ENCODE measurements at places on chromosomes 7 and 10.

DNA sequence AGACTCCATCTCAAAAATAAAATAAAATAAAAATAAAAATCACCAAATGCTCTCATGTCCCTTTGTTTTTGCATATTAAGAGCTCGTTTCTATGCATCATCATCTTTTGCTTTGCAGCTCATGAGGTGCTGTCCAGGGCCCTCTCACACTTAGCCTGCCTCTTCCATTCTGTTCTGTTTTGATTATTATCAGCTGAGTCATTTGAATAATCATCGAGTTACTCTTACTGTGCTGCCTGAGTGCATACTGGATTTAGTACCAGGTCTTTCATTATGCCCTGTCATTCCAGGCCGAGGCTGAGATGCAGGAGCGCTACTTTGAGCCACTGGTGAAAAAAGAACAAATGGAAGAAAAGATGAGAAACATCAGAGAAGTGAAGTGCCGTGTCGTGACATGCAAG is 33.0 kb downstream of the UCMA start:
- DNase-seq: no peak

DNA sequence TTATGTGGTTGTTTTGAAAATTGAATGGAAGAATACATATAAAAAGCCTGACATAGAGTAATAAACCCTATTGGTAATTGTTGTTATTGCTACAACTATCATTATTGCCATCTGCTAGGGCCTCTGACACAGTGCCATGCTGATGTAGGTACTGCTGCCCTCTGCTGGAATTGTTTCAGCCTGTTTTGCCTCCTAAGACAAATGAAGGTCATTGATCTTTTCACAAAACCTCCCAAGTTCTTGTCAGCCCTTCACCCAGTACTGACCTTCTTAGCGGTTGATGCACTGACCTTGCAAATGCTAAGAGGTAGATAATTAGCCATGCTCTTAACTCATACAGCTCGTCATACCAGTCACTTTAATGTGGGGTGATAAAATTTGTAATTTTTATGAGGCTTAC is 975.2 kb downstream of the SORCS1 start:
- no peak for DNase-seq

DNA sequence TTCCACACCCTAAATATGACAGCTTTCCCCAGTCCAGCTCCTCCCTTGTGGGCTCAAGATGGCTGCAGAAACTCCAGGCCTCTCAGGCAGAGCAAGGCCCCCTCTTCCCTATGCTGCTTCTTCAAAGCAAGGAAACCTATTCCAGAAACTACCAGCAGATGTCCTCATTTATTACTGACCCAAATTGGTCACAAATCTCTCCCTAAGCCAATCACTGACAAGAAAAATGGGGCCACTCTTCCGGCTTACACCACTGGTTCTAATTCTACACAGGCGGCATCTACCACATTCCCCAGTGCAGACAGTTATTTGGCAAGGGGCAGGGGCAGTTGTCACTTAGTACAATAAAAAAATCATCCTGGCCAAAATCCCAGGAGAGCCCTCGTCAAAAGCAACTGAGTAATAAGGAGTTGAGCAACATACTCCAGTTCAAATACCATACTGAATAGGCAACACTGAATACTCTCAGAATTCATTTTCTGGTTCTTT is 150.4 kb downstream of the SFMBT2 start:
- DNase-seq: no peak

DNA sequence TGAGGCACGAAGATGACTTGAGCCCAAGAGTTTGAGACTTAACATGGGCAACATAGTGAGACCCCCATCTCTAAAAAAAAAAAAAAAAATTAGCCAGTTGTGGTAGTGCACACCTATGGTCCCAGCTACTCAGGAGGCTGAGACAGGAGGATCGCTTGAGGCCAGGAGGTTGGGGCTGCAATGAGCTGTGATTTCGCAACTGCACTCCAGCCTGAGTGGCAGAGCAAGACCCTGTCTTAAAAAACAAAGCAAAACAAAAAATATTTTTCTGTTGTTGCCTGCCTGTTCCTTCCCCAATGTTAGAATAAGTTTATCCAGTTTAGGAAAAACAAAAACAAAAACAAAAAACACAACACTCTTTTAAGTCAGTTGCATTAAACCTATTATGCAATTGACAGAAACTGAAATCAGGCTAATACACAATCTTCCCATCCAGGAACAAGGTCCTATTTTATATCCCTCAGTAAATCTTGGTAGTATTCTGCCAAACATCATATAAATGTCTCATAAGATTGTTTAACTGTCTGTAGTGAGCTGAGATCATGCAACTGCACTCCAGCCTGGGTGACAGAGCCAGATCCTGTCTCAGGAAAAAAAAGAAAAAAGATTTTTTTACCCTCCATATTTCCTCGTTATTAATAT is 4.9 kb downstream of the PILRA start:
- no peak for DNase-seq

DNA sequence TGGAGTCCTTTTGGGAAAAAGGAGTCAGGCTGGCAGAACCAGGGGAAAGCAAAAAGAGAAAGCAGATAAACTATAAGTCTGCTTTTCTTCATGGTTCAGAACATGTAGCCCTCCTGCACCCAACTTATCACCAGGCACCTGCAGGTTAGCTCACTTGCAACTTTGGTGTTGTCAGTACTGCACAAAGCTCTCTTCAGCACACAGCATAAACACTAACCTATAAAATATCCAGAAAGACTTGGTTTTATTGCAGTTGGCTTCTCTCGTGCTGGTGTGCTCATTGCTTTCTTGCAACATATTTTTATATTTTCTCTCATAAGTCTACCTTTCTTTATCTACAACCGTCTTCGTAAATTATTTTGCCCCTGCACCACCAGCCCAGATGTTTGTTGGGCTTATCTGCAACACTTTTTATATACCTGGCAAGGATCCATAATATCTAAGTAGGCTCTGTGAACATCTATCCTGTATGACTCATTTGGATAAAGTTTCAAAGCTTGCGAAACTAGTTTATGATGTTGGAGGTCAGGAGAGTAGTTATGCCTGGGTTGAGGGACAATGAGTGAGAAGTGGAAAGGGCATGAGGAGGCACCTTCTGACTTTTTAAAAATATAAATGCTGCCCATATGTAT is 164.6 kb downstream of the ANKRD30A start:
- no peak for DNase-seq

DNA sequence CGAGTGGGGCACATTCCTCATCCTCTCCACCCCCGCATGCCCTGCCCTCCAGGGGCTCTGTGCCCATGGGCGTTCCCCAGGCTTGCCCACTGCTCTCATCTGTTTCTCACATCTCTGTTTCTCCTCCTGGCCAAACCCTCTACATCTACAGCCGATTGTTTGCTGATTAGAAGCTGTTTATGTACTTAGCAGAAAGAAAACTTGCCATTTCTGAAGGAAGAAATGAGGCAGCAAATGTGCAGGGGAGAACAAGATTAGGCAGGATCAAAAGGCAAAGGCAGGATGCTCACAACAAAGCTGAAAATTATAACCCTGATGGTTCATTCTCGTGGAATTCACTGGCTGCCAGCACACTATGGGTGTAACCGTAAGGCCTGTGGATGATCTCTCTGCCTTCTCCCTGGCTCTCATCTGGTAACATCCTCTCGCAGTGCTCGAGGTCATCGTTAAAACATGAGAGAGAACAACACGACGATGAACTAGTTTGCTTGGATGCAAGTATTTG is 111.6 kb upstream of the KLF14 start:
- no peak for DNase-seq

DNA sequence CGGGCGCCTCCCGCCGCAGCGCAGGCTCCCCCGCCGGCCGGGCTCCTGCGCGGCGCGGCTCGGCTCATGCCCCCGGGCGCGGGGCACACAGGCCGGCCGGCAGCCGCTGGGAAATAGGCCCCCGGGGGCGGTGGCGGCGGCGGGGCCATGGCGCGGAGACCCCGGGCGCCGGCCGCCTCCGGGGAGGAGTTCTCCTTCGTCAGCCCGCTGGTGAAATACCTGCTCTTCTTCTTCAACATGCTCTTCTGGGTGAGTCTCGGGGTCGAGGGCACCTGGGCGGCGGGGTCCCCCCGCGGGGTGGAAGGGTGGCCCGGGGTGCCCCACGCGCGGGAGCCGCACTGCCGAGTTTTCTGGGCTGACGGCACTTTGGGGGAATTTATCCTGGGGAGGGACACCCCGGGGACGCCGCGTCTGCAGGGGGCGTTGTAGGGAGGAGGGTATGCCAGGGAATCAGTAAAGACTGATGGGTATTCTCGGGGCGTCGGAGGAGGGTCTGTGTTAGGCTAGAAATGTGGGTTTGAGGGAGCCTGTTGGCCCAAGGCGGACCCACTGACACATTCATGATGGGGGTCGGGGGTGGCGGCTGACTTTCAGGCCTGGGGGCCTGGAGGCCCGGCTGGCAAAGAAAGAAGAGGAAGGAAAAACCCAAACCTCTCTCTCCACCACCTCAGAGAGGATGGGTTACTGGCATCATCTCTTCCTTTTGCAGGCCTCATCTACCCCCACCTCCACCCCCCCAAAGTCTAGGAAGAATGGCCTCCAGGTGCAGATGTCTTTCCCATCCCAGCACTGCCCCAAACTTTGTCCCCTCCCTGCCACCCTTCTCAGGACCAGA is 544 bp downstream of the TSPAN33 start:
- DNase-seq: no peak
